ENCODE measurements at places on chromosomes 3 and 15.

DNA sequence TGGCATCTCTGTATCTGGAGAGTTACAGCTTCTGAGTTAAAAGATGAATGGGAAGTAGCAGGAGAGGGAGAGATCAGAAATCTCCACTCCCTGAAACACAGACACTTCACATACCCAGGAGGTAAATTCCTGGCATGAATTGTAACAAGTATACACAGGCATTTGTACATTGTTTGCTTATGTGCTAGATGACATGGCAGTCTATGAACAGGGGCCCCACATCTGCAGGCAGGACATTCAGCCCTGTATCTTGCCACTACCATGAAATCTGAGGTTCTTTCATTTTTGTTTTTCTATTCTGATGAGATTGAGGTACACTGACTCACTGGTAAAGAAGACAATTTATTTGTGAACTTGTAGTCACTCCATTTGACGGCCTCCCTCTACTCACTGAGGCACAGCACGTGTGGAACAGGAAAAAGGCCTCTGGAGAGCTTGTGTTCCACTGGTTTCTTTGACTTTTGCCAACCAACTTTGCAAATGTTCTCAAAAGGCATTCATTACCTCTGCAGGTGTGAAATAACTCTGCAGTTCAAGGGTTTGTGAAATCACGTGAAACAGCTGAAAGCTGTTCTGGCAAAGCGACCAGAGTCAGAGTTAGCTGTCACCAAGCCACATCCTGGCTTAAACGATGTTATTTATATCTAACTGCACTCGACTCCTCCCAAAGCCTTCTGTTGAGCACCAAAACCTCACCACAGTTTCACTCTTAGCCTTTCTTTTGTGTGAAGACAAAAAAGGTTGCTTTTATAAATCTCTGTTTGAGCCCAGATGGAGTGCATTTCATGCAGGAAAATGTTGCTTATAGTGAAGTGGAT lies 401.3 kb upstream of the CFAP20DC start:
- DNase-seq = no peak

GRCh38 chr3:108024146-108024850 lies 66.5 kb downstream of the CD47 start:
- no peak for DNase-seq

GRCh38 chr15:74464216-74464615 lies 3.3 kb upstream of the UBL7 start:
- no peak for DNase-seq

DNA sequence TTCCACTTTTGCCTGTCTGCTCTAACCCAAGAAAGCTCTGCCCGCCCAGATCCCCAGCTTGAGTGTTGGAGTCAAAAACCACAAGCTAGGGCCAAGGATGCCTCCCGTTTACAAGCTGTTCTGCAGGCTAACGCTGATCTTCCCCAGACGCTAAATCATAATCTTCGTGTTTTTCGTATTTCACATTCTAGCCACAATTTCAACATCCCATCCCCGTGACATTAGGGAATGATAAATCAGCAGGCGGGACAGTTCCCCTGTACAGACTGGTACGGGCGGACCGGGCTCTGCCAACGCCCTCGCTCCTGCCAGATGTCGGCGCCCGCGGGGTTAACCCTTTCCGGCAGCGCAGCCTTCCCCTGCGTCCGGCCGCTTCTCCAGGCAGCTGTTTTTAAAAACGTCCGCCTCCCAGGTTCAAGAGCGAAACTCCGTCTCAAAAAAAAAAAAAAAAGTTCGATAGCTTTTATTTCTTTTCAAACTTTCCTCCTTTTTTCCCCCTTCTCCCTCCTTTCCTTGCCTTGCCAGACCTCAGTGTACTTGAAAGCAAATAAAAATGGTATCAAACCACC lies 81.0 kb upstream of the BNC1 start:
- peak; percentile 18 for DNase-seq

DNA sequence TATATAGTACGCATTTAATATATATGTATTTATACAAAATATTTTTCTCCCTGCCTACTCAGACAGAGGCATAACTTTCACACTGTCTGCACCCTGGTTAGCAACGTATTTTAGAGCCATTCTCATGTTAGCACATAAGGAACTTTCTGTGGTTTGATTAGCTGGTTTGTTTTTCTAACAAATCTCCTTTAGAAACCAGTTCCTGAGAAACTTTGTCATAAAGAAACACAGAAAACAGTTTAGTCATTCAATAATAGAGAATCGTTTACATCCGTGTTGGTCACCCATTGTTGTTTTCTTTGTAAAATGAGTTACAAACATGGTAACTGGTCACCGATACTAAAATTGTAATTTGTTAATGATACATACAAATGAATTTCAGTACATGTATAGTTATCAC lies 5.9 kb upstream of the NGRN start:
- no peak for DNase-seq

GRCh38 chr3:190528706-190529105 lies 14.8 kb downstream of the IL1RAP start:
- DNase-seq = no peak
